ENCODE measurements at places on chromosomes 12 and 14.

- no peak for DNase-seq
Measured at GRCh38 chr14:47261350-47261749, 414.1 kb downstream of the MDGA2 start.

DNA sequence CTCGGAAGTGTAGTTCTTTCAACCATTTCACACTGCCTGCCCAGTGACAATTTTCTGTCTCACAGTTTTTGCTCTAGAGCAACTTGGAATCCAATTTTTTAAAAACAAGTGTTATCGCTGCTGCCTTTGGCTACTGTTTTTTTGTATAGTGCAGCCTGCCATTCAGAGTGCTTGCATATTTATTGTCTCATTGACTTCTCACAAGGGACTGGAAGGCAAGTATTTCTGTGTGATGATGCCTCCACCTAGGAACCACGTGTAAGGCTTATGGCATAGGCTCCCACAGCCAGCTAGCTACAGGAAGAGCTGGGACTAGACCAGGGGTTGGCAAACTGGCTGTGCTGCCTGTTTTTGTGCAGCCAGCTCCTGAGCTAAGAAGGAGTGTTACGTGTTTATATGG is 903 bp downstream of the PARPBP start:
- DNase-seq: no peak

GRCh38 chr14:69711477-69711876 is 55.5 kb upstream of the SRSF5 start:
- no peak for DNase-seq

- no peak for DNase-seq
Measured at GRCh38 chr12:54368025-54368708, 3.9 kb upstream of the GPR84 start.

DNA sequence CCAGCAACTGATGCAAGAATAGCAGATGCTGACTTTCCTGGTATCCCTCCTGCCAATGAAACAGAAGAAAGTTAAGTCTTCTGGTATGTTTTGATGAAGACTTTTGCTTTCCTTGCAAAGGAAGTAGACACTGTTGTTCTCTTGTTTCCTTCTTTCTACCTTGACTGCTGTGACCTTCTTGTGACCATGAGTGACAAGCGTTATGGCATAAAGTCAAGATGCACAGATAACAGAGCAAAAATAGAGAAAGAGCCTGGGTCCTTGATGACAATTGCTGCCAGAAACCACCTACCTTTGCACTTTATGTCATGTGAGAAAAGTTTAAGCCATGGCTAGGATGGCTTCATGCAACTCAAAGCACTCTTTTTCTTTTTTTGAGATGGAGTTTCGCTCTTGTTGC is 49.2 kb upstream of the LTA4H start:
- no peak for DNase-seq

GRCh38 chr12:92193846-92194245 is 48.2 kb upstream of the BTG1 start:
- DNase-seq: no peak

DNA sequence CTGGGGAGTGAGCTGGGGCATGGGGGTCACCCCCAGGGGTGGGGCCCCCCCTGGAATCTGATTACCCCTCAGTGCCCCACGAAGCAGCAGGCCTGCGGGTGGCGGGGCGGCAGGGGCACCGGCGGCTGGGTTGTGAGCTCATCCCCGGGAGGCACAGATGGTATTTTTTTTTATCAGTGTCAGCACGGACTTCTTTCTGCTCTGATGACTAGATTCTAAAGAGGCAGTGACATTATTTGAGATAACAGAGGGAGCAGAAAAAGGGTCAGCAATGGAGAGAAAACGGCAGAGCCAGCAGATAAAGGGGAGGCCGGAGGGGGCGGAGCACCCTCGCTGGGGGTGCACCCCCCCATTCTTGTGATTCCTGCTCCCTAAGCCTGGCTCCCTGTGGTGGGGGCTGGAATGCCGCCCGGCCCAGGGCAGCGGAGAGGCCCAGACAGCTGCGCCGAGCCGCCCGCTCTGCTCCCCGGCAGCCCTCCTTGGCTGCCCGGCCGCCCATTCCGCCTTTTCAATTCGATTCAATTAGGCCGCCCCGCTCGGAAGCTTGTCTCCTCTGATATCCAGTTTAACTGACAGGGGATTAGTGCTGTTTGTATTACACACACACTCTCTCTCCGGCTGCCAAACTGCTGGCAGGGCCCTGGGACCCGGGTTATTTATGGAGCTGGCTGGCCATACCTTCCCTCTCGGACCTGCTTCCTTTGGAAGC is 32.9 kb downstream of the MVK start:
- no peak for DNase-seq

- DNase-seq: no peak
Measured at GRCh38 chr14:88140874-88141273, 135.9 kb downstream of the GPR65 start.

- no peak for DNase-seq
Measured at GRCh38 chr12:106766393-106766826, 8.1 kb upstream of the RIC8B start.

DNA sequence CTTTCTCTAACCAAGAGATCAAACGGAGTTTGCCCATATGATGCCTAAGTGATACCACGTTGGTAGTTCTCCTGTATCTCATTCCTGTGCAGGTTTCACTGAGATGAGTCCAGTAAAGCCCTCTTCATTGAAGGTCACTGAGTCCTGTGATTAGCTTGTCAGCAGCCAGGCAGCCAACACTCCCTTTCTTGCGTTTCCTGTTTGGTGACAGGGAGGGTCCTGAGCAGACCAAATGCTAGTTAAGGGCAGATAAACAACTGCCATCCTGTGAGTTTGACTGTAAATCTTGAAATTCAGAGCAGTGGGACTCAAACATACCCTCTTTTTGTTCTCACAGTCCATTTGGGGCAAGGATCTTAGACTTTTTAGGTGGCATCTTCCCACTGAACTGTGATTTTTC is 39.4 kb downstream of the ZNF641 start:
- DNase-seq: no peak

DNA sequence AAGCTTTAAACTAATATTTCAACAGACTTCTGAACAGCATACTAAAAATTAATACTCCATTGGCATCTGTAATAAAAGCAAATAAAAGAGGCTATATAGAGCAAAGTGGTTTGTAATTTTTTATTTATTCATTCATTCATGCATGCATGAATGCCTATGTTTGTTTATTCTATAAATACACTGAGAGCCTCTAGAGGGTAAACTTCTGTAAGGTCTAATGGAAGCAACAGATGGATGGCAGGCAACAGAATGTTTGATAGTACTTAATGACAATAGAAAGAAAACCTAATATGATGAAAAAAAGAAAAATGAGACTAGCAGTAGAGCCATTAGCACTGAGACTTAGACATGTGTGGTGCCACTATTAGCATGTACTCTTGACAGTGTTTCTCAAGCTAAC is 253.1 kb downstream of the CCDC91 start:
- no peak for DNase-seq

GRCh38 chr12:95118788-95119179 is 45.4 kb upstream of the NR2C1 start:
- DNase-seq: no peak

DNA sequence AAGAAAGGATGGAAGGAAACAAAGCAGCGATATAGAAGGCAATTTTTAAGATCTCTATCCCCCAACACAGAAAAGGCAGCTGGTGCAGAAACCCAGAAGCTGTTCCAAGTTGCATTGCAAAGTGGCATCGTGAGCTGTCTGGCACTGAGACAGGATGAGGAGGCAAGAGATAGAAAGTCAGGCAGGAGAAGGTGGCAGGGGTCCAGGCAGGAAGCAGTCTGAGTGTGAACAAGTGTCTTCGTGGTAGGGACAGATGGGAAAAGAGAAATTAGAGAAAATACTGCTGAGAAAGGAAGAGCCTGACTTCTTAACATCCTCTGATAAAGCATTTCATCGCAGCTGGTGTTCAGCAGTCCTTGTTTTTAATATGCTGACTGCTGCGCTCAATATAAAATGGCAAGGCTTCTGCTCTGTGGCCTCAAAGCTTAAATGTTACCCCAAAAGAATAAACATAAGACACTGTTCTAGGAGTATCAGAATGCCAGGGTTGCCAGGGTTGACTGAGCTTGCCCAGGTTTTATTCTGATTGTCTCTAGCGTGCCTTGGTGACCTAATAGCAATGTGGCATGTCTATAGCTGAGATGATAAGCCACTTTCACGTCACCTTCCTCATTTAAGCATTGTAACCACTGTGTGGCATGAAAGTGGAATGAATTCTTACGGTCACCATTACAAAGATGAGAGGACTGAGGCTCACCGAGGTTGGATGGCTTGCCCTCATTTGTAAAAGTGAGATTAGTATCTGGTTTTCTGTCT is 397.6 kb downstream of the NUAK1 start:
- DNase-seq: no peak

- DNase-seq: no peak
Measured at GRCh38 chr14:56487090-56487667, 92.4 kb upstream of the TMEM260 start.

GRCh38 chr12:121579190-121579791 is 1.5 kb downstream of the KDM2B start:
- no peak for DNase-seq

- DNase-seq: no peak
Measured at GRCh38 chr12:47346251-47347019, 266.7 kb upstream of the AMIGO2 start.

DNA sequence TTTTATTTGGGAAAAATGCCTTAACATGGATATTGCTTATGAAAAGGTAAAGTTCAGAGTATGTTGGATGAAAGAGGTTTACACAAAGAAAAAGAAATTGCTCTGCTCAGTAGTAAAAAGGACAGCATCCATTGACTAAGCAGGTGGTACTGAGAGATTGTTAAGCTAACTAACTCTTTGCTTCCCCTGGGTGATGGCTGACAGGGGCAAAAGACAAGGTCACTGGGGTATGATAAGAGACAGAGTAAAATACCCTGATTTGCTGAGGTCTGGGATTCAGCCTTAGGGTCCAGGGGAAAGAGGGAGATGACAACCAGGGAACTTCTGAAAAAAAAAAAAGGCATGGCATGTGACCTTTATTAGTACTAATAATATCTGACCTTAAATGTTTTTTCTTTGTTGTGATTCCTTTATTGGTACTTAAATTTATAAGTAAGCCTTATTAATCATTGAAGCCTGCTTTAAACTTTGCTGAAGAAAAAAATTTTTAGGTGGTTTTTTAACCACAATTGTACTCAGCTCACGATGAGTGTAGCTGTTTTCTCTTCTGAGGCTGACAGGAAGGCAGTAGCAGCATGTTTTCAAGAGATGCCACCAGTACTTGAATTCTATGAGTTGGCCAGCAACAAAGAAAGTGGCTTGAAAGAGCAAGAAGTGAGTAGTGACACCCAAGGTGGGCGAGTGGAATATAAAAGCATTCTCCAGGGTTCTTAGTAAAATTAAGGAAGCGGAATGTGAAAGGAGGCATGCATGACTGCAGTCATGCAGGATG is 43.7 kb upstream of the KITLG start:
- DNase-seq: no peak

DNA sequence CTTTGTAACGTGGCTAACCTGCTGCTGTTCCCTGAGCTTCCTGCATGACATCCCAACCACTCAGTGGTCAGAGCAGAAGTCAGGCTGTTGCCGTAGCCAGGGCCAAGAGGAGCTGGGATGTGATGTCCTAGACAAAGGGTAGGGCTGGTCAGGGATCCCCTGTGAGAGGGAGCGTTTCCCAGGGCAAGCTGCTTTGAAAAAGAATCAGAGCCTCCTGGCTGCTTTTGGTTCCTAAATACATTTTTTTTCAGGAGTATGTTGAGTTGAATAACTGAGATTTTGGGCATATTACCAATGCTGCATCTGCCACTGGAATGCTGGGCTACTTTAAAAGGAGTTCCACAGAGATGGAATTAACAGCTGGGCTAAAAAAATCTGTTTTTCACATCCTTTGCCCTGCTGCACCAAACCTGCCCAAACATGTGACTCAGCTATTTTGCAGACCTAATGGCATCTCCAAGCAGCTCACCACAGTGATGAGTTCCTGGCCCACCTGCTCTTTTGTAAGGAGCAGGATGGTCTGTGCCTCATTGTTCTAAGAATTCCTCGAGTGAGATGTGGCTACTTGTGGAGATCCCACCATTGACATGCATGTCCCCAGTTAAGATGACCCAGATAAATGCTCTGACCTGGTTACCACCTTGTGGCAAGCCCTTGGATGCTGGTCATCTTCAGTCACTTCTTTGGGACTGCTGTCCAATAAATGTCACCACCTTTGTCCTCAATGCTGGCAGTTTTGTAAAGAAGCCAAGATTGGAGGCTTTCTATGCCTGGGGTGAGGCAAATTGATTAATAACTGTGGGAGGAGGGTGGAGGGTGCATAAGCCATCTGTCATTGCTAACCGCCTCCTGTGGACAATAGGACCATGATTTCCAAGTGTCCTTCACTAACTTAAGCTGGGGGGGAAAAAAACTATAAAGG is 24.1 kb downstream of the ANKRD13A start:
- no peak for DNase-seq

DNA sequence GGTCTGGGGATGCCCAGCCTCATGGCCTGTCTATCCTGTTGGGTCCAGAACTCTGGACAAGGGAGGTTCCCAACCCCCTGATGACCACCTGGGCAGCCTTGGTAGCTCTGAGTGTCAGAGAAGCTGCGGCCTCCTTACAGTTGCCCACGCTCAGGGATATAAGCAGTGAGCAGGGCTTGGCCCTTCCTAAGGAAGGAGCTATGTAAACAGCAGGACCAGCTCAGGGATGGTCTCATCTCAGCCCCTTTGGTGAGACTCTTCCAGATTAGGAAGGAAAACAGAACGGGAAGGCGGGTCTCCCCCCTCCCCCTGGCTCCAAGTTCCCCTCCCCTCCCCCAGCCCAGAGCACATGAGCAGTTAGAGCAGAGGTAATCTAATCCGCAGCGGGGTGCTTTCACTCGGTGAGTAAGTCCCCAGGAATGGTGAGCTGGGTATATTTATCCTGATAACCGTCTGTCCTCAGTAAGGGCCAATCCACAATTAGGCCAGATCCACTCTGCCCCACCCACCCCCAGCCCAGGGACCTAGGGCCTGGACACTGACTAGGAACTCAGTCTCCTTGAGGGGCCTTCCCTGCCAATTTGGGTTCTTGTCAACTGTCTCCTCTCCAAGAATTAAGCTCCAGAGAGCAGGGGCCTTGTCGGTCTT is 29.5 kb upstream of the RPLP0 start:
- DNase-seq: no peak

DNA sequence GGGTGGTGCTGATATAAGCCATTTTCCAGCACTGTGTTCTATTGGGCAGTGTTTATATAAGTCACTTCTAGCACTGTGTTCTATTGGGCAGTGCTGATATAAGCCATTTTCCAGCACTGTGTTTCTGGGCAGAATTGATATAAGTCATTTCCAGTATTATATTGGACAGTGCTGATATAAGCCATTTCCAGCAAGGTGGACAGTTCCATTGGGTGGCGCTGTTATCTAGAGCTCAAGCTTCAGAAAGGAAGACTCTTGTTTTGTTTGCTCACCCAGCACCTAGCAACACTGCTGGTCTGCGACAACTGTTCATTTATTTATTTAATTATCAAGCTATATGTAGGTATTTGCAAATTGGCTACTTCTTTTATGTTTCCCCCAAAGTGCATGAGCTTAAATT is 690.3 kb downstream of the AACS start:
- no peak for DNase-seq

Measured in stimulated activated CD4-positive, alpha-beta T cell treated with anti-CD3 and anti-CD28 coated beads, Interleukin-15, amount 100 ng/mL, for 1 hour (primary cell).